Stimulated activated CD8-positive, alpha-beta memory T cell treated with anti-CD3 and anti-CD28 coated beads, Interleukin-2, amount 100 ng/mL, for 1 hour (primary cell): ENCODE measurements at places on chromosomes 2 and 18.

GRCh38 chr2:172285760-172286159 is 141.6 kb upstream of the ITGA6 start:
- no peak for DNase-seq

DNA sequence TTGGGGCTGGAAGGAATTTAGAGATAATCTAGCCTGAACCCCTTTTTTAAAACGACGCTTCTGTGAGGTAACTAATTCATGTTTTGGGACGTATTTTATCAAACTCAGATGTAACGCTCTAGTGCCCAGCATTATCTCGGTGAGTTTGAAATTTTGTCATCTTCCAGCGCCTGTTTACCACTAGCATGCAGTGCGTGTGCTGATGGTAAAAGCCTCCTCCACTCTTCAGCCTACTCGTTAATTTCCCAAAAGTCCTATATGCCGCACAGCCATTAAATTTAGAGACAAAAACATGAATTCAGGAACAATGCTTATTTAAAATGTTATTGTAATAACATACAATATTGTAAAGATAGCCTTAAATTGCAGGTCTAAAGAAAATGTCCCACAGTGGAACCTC is 2.8 kb downstream of the ZCCHC2 start:
- no peak for DNase-seq

DNA sequence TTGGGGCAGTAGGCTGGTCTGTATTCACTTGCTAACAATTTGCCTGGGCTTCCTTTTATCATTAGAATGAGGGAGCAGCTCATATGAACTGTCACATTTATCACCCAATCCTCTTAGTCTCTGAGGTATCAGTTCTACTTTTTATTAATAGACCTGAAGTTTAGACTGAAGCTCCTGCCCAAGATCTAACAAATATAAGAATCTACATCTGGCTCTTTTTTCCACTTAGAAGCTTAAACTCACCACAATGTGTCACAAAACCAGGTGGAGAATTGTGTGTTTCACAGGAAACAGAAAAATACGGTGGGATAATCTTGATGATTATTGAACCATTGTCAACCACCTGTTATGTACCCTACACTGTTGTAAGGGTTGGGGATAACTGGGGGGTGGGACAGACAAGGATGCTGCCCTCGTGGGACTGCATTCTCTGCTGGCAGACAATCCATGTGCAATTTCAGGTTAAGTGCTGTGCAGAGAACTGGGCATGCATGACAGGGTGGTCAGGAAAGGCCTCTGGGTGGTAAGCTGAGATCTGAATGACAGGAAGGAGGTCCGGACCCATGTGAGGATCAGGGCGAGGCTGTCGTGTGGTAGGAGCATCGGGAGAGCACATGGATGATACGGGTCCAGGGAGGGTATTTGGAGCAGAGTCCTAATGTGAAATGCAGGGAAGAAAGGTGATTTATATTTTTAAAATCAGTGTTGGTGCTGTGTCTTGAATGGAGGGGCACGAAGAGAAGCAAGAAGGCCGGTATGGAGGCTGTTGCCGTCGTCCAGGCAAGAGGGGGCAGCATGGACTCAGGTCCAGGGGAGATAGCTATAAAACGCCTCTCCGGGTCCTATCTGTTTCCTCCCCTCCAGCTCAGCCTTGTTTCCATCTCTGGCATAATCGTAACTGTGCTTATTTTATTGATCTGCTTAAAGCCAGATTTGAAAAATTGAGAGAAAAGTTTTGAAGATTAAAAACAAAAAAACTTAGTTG is 17.6 kb downstream of the MYL12B start:
- no peak for DNase-seq

DNA sequence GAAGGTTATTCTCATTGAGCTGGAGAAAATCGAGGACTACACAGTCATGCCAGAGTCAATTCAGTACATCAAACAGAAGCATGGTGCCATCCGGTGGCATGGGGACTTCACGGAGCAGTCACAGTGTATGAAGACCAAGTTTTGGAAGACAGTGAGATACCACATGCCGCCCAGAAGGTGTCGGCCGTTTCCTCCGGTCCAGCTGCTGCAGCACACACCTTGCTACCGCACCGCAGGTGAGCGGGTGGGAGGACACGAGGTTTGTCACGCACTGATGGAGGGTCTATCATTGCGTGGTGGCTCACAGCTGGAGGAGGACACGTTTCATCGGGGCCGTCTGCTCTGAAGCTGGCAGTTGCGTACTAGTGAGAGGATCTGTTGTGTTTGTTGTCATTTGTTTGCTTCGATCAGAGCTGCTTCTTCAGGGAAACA is 48.2 kb downstream of the IL1RL2 start:
- DNase-seq = no peak

- no peak for DNase-seq
Observed at GRCh38 chr2:212052412-212053159, 486.0 kb downstream of the ERBB4 start.

DNA sequence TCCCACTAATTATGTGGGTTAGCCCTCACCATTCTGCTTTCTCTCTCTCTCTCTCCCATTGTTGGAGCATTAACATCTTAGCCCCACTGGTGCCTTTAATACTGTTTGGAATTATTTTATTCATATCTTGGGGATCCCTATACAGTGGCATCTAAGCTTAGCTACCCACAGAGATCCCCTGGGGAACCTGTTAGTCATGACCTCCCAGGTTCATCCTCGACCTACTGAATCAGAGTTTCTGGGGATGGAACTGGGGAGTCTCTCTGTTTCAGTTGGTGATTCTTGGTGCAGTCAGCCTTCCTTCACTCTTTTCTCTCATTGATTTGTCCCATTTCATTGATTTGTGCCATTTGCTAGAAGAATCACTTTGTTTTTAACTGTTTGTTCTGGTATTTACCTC is 137.3 kb downstream of the PLCL1 start:
- no peak for DNase-seq

- DNase-seq = no peak
Observed at GRCh38 chr2:186575302-186575701, 14.6 kb upstream of the ITGAV start.

DNA sequence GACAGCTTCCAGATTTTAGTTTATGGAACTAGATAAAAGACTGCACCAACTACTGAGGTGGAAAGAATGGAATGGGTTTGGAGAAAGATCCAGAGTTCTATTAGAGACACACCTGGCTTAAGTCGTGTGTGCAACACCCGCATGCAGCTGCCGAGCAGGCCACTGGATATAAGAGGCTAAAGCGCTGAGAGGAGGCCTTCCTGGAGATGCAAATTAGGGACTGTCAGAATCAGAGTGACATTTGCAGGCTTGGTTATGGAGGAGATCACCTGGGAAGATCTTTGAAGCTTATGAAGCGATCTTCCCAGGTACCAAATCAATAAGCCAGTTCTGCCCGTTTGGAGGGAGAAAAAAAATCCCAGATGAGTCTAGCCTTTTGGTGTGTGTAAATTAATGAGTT is 30.4 kb upstream of the KLHL29 start:
- no peak for DNase-seq

DNA sequence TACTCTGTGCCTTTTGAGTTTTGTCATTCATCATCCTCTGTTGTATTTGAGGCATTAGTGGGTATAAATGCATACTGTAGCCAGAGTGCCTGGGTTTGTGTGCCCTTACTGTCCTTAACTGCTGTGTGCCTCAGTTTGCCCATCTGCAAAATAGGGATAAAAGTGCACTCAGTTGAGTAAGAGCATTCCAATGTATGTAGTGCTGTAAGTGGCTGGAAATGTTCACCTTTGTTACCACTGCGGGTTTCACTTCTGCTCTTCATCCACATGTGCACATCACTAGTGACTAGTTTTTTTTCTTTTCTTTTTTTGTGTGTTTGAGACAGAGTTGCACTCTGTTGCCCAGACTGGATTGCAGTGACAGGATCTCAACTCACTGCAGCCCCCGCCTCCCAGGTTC is 39.9 kb downstream of the PLEKHB2 start:
- DNase-seq = no peak

GRCh38 chr2:237282568-237283128 is 131.3 kb downstream of the COL6A3 start:
- no peak for DNase-seq

DNA sequence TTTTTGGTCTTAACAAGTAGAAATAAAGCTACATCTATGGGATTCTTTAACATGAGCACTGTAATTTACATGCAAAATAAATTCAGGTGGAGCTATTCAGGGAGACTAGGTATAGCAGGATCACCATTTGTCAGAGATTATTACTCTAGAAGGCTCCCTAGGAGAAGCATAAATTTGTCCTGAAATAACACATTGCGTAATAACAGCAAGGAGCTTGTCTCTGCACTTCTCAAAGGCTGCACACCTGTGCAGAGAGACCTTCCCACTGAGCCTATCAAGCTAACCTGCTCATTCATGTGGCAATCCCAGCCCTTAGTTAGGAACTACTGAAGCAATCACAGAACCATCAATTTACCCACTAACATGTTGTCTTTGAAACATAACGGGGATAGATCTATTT is 437.4 kb upstream of the MC4R start:
- DNase-seq = no peak

DNA sequence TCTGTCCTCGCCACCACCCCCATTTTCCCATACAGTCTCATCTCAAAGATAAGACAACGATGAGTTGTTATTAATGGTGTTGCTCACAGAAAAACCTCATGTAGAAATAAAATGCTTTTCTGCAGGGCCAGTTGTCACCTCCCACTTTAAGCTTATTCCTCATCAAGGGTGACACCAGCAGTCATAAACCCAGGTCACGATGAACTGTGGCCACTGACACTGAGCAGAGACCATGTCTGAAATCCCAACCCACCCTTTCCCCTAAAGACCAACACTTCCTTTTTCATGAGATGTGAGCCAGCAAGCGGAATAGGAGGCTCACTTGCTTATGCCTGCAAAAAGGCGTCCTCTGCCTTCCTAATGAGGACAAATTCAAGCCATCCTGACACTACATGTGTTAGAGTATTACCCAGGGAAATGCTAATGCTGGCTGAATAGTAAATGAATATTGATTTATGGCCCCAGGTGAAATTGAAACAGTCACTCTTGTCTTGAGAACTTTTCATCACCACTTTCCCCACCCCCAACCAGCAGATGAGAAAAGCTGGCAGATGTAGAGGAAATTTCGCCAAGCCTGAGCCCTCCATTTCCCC is 228.4 kb downstream of the MGAT5 start:
- DNase-seq = no peak

DNA sequence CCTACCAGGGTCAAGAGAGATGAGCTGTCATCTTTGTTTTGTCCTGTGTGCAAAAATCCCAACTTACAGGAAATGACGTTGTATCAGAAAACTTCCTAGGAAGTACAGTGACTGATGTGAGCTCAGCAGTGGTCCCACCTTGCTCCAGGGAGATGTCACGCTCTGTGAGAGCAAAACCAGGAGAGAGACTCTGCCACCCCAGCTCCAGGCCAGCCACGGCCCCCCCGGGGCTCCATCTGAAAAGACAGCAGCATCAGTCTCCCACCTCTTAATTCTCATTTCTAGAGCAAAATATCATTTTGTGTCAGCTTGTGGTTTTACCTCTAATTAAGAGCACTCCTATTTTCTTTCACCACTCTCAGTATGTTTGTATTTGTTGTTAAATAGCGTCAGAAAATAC is 57.5 kb downstream of the MYL12B start:
- no peak for DNase-seq

GRCh38 chr2:29816651-29817050 is 104.7 kb downstream of the ALK start:
- DNase-seq = no peak

DNA sequence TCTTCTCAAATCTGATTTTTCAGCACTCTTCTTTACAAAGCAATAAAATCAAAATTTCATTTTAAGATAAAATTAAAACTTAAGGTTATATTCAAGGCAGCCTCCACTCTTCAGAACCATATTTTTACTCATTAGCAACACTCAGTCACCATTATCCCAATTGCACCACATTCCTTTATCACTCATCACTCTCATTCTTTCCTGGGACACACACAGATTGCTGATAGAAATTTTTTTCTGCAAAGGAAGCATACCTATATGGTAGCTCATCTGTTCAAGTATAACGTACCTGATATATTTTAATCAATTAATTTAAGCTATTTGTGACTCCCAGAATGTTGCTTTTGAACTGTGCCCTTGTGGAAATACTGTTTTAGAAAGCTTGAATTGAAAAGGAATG is 1559.3 kb upstream of the ZEB2 start:
- no peak for DNase-seq

GRCh38 chr2:15842758-15843666 is 97.3 kb upstream of the MYCN start:
- DNase-seq = no peak

DNA sequence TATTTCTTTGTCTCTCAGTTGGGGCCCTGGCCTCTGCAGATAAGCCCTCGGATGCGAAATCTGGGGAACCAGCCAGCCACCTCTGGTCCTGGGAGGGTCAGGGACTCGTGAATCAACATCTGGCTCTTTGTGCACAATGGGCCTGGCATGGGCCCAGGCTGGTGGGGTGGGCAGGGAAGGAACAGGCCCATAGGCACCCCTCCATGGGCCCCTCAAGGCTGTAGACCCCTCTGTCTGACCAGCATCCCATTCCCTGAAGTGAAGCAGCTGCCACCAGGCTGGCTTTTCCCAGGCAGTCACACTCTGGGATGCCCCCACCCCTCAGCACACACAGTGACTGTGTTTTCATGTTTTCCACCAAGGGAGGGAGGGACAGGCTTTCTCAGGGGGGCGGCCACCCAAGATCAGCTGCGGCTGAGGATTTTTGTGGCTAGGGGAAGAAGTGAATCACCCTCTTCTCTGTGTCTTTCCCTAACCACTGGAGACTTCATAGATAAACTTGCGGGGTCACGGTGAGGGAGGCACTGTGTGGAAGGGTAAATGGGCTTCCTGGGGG is 166.0 kb downstream of the AGAP1 start:
- no peak for DNase-seq

DNA sequence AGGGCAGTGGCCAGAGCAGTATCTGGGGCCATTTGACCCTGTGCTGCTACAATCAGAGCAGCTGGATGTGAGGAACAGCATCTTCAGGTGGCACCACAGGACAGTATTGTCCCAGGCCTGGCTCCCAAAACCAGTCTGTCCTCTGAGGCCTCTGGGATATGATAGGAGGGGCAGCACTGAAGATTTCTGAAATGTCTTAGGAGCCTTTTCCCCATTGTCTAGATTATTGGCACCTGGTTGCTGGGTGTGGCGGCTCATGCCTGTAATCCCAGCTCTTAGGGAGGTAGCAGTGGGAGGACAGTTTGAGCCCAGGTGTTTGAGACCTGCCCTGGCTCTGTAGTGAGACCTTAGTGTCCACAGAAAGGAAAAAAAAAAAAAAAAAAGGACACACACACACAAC is 270.6 kb upstream of the FBXO11 start:
- no peak for DNase-seq

DNA sequence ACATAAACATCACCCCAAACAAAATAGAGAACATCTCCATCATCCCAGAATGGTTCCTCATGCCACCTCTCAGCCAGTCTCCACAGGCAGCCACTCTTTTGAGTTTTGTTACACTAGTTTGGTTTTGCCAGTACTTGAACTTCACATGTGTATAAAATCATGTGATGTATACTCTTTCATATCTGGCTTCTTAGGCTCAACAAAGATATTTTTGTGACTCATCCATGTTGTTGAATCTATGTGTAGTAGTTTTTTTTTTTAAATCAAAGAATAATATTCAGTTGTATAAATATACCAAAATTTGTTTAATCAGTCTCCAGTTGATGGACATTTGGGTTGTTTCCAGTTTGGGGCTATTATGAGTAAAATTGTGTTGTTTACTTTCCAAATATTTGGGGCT is 75.9 kb downstream of the PMS1 start:
- DNase-seq = no peak

- DNase-seq = no peak
Observed at GRCh38 chr18:69889009-69889408, 58.7 kb downstream of the CD226 start.

- no peak for DNase-seq
Observed at GRCh38 chr18:74679006-74679678, 81.5 kb downstream of the ZNF407 start.
